Naive thymus-derived CD8-positive, alpha-beta T cell (primary cell): ENCODE measurements at places on chromosomes 12 and 14.

- no peak for DNase-seq
These were observed 219.7 kb upstream of the TMPO start for GRCh38 chr12:98295681-98296080.

DNA sequence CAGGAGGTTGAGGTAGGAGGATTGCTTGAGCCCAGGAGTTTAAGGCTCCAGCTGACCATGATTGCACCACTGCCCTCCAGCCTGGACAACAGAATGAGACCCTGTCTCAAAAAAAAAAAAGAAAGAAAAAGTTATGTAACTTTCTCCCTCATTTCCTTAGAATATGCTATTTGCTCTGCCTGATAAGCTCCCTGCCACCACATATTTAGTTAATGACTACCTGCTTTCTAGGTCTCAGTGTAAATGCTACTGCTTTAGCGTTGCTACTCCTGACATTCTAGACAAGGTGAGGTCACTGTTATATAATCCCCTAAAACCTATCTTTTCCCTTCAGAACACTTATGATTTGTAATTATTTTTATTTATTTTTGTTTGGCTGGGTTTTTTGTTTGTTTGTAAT is 86.3 kb upstream of the AMN1 start:
- no peak for DNase-seq

DNA sequence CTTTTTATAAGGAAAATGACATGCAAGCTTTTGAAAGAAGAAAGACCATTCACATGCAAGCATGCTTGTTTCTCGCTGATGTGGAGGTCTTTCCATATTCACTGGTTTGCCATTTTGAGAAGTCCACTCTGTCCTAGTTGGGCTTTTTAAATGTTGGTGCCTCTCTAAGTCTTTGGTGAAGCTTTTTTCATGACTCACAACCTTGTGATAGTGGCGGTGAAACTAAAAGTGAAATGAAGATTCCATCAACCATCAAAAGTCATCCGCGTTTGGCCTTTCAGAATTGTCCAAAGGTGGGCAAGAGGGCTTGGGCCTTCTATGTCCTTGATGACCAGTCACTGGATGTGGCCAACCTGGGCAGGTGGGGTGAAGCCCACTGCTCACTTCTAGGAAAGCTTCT is 4.3 kb downstream of the LRRC74A start:
- DNase-seq, result no peak

DNA sequence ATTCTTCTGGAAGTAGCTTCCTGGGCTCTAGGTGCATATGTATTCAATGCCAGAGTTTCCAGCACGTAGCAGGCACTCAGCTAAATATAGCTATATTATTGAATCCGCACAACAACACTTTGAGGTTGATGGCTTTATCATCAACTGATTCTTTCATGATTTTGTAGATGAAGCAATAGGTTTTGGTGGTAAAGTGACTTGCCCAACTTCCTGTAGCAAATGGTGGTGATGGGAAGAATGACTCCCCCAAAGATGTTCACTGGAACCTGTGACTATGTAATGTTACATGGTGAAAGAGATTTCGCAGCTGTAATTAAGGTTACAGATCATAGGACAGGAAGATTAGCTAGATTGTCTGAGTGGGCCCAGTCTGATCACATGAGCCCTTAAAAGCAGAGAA is 3.2 kb downstream of the TDRD9 start:
- no peak for DNase-seq

DNA sequence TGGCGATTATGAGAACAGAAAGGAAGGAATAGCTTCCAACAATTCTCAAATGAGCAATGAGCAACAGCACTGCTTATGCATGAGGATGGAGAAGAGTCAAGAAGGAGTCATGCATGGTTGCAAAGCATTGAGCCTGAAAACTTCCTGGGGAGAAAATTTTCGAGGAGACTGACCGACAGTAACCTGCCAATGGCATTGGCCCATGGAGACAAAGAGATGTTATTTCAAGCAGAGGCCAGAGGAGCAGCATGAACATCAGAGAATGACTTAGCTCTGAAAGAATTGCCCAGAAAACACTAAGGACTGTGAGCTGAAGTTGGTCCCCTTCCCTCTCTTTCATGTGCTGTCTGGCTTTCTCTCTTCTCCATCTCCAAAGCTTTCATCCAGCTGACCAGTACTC is 343.4 kb downstream of the ADAMTS20 start:
- no peak for DNase-seq

GRCh38 chr12:21940549-21941505 is at the start of gene ABCC9:
TSS of gene ABCC9 (minus strand) at chr12:21941426. CDS start at chr12:21936674, 4,752 bp downstream.
- peak; percentile 7 for DNase-seq

DNA sequence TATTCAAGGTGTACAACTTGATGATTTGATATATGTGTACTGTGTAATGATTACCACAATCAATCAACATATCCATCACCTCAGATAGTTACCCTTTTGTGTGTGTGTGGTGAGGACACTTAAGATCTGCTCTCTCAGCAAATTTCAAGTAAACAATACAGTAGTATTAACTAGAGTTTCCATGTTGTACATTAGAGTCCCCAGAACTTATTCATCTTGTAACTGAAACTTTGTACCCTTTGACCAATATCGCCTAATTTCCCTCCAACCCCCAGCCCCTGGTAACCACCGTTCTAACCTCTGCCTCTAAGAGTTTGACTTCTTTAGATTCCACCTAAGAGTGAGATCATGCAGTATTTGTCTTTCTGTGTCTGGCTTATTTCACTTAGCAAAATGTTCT is 12.1 kb downstream of the ADCK1 start:
- no peak for DNase-seq

DNA sequence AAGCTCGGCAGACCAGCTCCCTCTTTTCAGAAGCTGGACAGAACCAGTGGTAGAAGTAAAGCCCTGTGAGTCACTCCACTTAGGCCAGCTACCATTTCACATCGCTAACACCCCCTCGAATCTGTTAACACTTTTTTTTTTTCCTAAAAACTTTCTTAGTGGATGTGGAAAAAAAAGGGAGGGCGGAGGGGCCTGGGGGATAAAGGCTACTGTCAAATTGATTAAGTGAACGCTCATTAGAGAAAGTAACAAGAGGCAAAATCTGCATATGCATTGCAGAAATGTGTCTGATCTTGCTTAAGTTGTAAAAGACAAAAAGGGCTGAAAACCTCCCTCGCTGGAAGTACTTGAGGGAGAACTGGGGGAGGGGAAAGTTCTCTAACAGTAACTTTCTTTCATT is 86.6 kb upstream of the OTX2 start:
- no peak for DNase-seq

- no peak for DNase-seq
These were observed 9.5 kb downstream of the PHETA1 start for GRCh38 chr12:111359231-111359913.

GRCh38 chr12:49138999-49139398 is 7.8 kb upstream of the TUBA1B start:
- DNase-seq, result no peak

DNA sequence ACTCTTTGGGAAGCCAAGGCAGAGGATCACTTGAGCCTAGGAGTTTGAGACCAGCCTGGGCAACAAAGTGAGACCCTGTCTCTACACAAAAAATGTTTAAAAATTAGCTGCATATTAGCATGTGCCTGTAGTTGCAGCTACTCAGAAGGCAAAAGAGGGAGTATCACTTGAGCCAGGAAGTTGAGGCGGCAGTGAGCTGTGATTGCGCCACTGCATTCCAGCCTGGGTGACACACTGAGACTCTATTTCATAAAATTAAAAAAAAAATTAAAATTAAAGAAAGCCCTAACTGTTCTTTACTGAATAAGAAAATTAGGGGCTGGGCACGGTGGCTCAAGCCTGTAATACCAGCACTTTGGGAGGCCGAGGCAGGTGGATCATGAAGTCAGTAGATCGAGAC is 27.0 kb downstream of the SENP1 start:
- no peak for DNase-seq

DNA sequence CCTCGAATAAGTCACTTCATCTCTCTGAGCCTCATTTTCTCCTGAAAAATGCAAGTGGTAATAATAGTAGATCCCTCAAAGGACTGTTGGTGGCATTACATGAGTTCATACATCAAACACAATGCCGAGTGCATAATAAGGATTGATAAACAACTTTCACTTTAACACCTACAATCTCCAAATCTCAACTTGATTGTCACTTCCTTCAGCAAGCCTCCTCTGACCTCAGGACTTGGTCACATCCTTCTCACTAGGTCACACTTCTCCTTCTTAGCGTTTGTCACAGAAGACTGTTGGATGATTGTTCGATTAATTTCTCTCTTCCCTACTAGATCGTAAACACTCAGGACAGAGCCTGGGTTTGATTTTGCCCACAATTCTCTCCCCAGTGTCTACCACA is 7.9 kb upstream of the PRKAB1 start:
- no peak for DNase-seq

DNA sequence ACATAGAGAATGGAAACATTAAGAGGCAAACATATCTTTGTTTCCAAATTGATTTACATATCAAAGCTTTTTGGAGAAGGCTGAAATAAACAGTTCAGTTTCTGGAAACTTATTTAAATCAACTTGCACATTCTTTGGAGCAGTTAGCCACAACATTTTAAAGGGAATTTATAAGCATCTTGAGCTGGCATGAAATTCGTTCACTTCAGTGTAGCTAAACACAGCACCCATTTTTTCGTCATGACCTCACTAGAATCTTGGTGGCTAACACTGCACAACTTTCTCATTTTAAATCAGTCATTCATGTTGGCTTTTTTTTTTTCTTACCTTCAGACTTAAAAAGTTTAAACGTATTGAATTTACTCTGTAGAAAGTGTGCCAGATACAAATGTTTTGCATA is 1139.9 kb upstream of the FLRT2 start:
- DNase-seq, result no peak

DNA sequence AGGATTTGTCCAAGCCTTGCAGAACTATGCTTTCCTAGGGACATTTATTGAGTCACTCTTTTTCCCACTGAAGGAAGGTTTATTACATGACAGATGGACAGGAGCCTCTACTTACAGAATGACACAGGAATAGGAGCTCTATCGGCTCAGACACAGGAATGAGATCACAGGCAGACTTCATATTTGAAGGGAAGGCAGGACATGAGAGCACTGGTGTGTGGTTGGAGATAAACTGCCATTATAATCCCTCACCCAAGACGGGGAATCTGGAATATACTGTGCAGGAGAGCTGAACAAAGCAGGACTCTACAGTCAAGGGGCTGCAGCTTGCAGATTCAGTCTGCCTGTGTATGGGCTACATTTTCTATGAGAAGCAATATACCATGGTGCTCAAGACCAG is 26.8 kb upstream of the IL22 start:
- no peak for DNase-seq

- no peak for DNase-seq
These were observed 3.4 kb downstream of the PTHLH start for GRCh38 chr12:27968972-27969623.

DNA sequence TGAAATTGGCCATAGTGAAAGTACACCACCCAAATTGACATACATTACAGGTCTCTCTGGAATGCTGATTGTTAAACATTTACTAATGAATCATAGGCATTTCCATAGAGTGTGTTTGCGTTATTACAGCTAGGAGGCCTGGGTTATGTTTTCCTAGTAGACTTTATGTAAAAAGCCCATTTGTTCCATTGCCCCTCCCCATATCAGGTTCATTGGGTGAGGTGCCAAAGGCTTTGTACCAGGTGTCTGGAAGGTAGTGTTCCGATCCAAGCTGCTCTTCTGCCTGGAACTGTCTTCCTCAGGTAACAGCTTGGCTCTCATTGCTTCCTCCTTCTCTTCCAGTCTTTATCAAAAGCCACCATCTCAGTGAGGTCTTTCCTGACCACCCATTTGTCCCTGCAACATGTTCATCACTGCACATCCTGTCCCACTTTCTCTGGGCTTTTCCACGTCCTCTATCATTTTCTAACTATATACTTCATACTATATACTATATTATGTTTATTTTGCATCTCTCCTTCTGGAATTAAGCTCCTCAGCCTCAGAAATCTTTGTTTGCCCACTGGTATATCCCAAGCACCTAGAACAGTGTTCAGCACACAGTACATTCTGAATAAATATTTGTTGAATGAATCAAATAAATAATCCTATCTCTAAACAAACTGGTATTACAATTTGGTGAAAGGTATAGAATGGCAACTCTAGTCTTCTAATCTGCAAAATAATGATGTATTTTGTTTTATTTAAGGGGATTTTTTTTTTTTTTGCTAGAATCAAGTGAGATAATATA is 252.3 kb downstream of the KTN1 start:
- DNase-seq, result no peak

- no peak for DNase-seq
These were observed 238.5 kb upstream of the NAV3 start for GRCh38 chr12:77591959-77592743.

GRCh38 chr12:5134861-5135525 is 91.3 kb downstream of the KCNA5 start:
- DNase-seq, result no peak

DNA sequence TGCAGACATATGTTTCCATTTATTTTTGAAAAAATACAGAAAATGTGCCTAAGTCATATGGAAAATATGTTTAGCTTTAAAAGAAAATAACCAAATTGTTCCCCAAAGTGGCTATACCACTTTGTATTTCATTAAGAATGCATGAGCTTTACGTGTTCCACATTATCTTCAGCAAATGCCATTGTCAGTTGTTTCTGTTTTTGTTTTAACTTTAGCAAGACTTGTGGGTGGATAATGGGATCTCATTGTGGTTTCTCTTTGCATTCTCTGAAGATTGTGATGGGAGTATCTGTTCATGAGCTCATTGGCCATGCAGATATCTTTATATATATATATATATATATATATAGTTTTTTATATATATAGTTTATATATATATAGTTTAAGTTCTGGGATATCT is 181.5 kb downstream of the CCER1 start:
- DNase-seq, result no peak

DNA sequence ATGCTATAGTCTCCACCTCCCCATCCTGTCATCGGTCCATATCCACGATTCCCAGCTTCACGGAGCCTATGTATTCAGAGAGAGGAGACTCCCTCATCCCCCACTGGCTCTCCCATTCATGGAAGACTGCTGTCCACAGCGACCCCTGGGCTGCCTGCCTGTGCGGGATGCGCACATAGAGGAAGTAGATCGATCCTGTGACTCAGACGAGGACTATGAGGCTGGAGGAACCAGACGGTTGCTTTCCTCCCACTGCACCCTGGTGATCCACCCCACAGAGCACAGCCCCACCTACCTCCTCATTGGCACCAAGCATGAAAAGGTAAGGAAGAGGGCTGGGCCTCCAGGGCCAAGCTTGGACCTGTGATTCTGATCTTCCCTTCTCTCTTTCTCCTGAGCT is 24.4 kb downstream of the PIGH start:
- DNase-seq, result no peak

DNA sequence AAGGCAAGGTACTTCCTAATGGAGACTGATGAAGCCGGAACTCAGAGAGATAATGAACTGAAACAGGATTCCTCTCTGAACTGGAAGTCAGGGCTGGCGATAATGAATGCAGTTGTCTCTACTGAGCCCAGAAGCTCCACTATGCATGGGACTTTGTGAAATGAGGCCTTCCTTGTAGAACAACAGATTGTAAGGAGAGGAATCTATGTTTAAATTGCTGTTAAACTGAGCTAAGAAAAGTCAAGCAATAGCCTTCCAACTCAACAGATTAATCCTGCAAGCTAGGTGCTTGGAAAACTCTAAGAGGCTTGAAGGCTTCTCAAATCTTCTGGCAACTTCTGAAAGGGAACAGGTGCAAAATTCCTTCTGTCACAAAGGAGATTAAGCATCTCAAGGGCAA is 119.5 kb upstream of the ARHGAP5 start:
- DNase-seq, result no peak
